ENCODE measurements at places on chromosomes 6 and 20.

DNA sequence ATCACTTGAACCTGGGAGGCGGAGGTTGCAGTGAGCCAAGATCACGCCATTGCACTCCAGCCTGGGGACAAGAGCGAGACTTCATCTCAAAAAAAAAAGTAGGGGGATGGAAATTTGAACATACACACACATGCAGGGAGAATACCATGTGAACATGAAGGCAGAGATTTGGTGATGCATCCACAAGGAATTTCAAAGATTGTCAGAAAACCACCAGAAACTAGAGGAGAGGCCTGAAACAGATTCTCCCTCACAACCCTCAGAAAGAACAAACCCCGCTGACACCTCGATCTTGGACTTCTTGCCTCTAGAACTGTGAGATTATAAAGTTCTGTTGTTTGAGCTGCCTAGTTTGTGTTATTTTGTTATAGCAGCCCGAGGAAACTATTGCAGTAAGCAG lies 125.5 kb downstream of the GPX5 start:
- no peak for DNase-seq

DNA sequence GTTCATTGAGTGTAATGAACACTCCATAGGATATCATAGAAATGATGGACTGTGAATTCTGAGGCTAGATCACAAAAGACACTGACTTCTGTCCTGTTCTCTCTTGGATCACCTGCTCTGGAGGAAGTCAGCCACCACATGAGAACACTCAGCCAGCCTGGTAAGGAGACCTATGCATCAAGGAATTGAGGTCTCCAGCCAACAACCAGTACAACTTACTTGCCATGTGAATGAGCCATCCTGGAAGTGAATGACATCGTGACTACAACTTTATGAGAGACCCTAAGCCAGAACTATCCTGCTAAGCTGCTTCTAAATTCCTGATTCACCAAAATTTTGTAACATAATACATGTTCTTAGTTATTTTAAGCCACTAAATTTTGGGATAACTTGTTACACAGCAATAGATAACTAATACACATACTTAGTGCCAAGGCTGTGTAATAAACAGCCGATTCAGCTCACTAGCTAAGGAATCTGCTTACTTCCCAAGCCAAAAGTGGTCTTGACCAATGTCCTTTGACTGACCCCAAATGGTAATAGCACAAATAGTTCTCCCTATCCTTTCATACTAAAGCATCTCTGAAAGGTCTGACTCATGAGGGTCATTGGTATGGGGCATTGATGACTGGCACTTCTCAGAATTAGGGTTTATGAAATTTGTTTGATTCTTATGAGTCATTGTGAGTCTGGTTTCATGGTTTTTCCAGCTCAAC lies 6.9 kb upstream of the CTNNBL1 start:
- no peak for DNase-seq

DNA sequence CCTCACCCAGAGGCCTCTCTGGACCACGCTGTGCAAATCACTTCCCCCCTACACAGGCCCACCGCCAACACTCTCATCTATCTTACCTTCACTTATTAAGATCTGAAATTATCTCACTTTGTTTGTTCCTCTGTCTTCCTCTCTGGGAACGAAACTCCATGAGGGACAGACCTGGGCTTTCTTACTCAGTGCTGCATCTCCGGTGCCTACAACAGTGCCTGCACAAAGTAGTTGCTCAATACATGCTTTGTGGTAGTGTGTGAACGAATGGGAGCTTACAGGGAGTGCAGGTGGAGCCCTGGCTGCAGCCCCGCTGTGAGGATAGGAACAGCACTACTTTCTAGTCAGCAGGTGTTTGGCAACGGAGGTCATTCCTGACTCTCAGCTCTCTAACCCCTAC lies 5.3 kb downstream of the CASS4 start:
- no peak for DNase-seq

DNA sequence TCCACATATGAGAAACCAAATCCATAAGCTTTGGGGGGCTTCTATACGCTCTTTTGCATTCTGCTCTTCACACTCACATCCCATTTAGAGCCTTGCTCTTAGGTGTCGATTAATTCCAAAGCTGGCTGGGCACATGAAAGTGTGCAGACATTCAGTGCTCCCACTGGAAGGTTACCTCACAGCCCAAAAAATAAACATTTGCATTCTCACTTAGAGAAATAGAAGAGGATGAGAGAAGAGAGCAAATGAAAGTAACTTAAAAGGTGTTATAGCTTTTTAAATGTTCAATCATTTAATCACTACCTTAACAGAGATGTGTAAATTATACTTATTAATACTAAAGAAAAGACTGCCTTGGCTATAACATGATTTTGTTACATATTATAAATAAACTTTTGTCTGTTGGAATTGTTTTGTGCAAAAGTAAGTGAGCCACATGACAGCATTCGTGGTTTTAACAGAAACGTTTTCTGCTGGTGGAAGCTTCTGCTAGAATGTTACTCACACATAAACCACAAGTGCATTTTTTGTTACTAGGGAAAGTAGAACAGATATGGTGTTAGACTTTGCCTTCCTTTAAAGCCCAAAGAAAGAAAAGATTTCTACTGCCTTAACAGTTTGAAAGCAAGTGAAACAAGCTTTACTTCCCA lies 116.7 kb downstream of the SIM1 start:
- DNase-seq = no peak

DNA sequence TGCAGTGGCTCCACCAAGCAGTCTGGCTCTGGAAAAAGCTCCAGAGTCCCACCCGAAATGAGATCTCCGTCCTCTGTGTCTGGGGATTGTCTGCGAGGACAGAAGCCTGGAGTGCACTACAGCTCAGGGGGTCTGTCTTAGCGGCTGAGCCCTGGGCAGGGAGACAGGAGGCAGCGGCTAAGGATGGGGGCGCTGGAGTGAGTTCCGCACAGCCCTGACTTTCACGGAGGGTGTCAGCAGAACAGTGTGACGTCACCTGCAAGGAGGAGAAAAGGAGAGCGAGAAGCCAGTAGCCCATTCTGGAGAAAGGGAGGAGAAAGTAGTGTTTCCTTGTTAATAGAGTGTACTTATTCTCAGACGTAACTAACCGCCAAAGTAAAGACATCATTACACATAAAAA lies 97.6 kb downstream of the FAM50B start:
- DNase-seq = no peak

GRCh38 chr6:5536644-5537043 lies 275.3 kb downstream of the FARS2 start:
- DNase-seq = no peak

DNA sequence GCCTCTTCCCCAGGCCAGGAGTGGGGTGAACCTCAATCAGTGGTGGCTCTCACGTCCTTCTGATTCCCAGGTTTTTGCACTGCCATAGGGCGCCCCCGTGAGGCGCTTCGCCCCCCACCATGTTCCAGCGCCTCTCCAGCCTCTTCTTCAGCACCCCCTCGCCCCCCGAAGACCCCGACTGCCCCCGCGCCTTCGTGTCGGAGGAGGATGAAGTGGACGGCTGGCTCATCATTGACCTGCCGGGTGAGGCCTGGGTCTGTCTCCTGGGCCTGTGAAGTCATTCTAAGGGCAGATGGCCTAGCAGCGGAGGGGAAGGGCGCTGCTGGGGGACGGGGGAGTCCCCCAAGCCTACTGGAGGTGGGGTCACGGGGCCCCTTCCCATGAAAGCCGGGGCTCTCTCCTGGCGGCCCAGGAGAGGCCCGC lies 4.5 kb downstream of the TP53INP2 start:
- DNase-seq = peak; percentile 50

- peak; percentile 51 for DNase-seq
These were observed 25.7 kb upstream of the BTBD3 start for GRCh38 chr20:11891776-11892545.
